Stimulated activated CD8-positive, alpha-beta memory T cell treated with anti-CD3 and anti-CD28 coated beads, Interleukin-4, amount 100 ng/mL, for 4 hours (primary cell): ENCODE measurements at places on chromosomes 13 and 19.

DNA sequence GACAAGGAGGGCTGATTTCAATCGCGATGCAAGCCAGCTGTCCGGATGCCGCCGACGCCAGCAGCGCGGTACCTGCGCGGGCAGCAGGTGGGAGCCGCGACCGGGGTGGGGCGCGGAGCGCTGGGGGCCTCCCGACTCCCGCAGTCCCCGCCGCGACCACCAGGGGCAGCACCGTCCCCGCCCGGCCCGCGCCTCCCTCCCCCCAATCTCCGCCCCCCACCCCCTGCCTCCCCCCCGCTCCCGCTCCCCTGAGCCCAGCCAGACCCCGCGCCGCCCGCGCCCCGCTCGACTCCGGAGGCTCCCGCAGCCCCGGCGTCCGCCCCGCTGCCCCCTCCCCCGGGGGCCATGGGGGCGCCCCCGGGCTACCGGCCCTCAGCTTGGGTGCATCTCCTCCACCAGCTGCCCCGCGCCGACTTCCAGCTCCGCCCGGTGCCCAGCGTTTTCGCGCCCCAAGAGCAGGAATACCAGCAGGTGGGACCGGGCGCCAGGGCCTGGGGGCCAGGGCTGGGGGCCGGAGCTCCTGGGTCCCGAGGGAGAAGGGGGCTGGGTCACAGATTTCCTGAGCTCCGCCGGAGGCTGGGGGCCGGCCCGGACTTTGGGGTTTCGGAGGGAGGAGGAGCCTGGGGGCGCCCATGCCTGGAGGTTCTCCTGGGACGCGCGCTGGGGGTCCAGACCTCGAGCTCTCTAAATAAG is at the start of gene TTYH1:
TTYH1 (plus strand) TSS at position 257 of the 693 bp plus-strand sequence; CDS start at position 346, 89 bp downstream.
- DNase-seq: no peak

GRCh38 chr13:51035978-51036377 is 75.1 kb downstream of the C13orf42 start:
- no peak for DNase-seq

GRCh38 chr13:21009036-21009435 is 52.4 kb downstream of the LATS2 start:
- DNase-seq: no peak

DNA sequence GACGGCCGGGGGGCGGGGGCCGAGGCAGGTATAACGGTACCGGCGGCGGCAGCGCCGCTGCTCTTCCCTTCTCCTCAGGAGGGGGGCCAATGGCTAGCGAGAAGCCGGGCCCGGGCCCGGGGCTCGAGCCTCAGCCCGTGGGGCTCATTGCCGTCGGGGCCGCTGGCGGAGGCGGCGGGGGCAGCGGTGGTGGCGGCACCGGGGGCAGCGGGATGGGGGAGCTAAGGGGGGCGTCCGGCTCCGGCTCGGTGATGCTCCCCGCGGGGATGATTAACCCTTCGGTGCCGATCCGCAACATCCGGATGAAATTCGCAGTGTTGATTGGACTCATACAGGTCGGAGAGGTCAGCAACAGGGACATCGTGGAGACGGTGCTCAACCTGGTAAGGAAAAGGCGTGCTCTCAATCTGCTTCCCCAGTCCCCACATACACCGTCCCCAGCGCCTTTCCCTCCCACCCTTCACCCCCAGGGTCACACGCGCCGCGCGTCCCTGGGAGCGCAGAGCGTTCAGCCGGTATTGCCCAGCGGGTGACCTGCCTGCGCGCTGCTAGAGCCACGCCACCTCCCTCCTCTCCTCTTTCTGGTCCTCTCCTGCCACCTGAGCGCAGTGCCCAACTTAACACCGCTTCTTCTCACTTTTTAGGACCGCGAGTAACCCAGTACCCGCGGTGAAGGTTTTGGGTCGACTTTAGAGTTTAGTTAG is 814 bp downstream of the NBEA start:
- no peak for DNase-seq

GRCh38 chr13:94415500-94416237 is 63.8 kb downstream of the DCT start:
- no peak for DNase-seq

DNA sequence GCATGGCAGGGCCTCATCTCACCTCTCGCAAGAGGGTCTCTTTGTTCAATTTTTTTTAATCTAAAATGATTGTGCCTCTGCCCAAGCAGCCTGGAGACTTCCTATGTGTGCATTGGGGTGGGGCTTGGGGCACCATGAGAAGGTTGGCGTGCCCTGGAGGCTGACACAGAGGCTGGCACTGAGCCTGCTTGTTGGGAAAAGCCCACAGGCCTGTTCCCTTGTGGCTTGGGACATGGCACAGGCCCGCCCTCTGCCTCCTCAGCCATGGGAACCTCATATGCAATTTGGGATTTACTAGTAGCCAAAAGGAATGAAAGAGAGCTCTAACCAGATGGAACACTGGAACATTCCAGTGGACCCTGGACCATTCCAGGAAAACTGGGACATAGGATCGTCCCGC is 8.0 kb downstream of the FXYD3 start:
- DNase-seq: no peak

DNA sequence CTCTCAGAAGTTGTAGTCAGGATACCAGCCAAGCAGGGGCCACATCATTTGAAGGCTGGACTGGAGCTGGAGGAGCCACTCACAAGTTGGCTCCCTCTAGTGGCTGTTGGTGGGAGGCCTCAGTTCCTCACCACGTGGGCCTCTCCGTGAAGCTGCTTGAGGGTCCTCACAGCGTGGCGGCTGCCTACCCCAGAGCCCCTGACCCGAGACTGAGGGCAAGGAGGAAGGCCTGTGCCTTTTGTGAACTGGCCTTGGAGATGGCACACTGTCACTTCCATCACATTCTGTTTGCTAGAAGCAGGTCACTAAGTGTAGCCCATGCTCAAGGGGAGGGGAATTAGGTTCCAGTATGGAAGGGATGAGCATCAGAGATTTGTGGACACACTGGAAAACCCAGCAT is 14.6 kb downstream of the GNA11 start:
- DNase-seq: peak; percentile 59

DNA sequence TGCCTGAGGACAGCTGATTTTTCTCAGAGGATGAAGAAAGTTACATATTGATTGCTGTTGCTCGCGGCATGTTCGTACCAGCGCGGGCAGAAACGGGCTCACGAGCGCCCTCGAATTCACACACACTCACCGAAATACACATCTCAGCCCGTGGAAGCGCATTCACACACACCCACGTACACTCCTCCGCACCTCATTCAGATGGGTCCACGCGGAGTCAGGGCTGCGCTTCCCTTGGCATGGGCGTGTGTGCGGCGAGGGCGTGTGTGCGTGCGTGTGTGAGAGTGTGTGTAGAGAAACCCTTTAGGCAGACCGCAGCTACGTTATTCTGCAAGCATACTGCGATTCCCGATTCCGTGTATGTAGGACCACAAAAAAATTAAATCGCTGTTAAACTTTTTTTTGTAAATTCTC is 2.1 kb upstream of the PCDH17 start:
- DNase-seq: no peak

GRCh38 chr19:45607071-45608029 is 5.3 kb upstream of the GPR4 start:
- no peak for DNase-seq

GRCh38 chr13:41178040-41178439 is 16.3 kb downstream of the KBTBD7 start:
- no peak for DNase-seq

GRCh38 chr13:20127262-20127561 is 33.6 kb downstream of the GJA3 start:
- DNase-seq: no peak

DNA sequence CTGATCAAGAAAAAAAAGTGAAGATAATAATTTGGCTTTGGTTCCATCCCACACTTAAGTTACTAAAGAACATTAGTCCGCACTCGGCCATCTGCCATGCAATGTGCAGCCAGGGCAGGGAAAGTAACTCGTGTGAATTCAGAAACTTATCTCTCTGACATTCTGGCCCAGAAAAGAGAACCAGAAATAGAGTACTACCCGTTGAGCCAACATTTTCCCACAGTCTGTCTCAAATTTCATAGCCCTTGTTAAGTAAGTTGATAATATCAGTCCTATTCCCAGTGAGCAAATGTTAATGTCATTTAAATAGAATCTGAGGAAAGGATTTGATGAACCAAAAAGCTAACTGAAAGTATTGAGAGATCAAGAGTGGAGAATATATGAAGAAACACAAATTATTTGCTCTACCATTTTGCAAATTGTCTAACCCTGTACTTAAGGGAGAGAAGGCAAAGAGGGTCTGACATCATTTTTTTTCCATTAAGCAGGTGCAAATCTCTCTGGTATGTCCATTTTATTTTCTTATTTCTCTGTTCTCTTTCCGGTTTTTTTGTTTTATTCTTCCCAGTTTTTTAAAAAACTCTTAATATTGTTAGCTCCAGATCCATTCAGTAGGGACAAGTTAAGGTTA is 156.3 kb downstream of the NDFIP2 start:
- no peak for DNase-seq

DNA sequence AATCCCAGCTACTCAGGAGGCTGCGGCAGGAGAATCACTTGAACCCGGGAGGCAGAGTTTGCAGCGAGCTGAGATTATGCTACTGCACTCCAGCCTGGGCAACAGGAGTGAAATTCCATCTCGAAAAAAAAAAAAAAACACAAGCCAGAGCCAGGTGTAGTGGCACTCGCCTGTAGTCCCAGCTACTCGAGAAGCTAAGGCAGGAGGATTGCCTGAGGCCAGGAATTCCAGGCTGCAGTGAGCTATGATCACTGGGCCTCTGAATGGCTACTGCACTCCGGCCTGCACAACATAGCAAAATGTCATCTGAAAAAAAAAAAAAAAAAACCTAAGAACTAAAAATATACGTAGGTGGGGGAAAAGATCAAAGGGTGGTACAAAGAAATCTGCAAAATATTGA is 19.4 kb downstream of the EPS15L1 start:
- no peak for DNase-seq

DNA sequence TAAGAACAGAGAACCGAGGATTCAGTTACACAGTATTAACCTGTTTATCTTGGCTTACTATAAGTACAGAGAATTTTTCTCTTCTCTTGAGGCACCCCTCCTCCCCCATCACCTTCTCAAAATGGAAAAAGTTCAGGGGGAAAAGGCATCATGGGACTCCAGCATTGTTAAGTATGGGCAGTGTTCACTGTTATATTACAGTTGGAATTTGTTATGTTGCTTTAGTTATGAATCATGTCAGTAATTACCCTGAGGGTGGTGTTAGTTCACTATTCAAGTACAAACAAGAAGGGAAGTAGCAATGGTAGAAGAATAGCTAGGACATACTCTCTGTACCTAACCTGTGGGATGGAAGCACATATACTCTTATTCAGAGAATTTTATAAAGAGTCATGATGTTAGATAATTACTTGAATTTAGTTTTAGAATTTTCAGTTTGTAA is 12.0 kb downstream of the LPAR6 start:
- DNase-seq: no peak

DNA sequence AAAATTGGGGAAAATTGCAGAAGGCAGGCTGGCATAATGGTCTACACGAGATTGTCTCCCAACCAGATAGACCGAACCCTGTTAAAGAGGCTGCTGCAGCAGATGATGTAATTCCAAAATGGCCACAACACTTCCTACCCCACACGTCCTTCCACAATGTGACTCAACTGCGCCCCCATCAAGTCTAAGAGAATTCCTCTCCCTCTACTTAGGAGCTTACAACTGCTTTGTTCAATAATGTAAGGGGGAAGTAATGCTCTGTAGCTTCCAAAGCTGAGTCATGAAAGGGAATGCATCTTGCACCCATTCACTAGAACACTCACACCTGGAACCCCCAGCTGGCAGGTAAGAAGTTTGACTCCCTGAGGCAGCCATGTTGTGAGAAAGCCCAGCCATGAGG is 117.8 kb upstream of the IRS2 start:
- DNase-seq: no peak

DNA sequence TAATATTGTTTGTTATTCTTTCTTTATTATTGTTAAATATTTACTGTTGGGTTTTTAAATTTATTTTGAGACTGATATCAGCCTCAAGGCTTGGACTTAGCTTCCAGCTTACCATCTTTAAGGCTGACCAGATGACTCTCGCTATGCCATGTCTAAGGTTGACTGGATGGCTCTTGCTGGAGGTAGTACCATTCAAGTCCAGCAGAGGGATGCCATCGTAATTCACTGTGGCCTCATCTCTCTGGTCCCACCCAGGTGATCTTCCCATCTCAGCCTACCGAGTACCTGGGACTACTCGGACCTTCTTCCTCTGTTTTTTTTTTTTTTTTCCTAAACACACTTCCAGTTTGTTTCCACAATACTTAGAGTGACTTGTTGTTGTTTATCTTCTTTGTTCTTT is 41.7 kb upstream of the ZNF91 start:
- DNase-seq: no peak

- no peak for DNase-seq
Observed at GRCh38 chr19:45990113-45990728, 5.0 kb upstream of the CCDC61 start.

DNA sequence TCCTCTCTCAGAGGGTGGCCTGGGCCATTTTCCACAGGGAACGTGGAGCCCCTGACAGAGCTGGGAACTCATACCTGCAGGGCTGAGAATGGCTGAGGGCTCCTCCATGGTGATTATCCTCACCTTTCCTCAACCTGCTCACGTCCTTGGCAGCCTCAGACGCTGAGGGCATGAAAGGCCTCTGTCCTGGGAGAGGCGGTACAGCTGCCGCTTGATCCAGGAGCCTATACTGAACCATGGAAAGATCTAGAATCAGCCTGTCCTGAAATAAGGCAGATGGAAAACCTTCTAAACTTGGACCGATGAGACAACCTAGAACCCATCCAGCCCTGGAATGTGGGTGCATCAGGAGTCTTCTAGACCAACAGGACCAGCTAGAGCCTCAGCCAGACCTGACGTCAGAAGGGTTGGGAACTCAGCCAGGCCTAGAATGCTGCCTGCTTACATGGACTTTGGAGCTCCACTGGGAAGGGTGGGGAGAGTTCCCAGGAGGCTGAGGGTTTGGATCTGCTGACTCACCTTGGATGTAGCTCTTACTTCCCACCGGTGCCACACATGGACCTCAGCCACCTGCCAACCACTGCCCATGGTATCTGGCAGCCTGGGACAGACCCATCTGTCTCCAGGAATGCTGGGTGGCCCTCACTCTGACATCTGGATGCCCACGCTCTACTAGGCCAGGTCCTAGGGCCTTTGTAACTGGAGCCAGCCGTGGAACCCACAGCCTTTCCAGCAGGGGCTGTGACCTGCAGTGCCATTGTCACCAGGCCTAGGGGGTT is 7.5 kb downstream of the KCTD15 start:
- DNase-seq: no peak

DNA sequence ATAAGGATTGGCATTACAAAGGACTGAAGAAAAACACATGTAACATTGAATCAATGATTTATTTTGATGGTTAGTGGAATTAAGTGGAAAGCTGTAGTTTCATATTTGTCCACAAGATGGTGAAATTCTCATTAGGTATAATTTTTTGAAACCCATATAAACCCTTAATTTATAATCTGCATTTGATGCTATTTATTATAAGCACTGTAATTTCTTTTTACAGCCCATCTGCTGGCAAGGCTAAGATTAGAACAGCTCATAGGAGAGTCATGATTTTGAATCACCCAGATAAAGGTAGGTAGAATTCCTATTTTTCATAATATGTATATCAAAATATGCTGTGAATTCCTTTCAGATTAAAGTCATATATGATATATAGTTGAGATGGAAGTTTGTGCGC is 62.2 kb downstream of the DNAJC15 start:
- no peak for DNase-seq
